HuH-7 (cell line): ENCODE measurements at places on chromosomes 2 and 18.

DNA sequence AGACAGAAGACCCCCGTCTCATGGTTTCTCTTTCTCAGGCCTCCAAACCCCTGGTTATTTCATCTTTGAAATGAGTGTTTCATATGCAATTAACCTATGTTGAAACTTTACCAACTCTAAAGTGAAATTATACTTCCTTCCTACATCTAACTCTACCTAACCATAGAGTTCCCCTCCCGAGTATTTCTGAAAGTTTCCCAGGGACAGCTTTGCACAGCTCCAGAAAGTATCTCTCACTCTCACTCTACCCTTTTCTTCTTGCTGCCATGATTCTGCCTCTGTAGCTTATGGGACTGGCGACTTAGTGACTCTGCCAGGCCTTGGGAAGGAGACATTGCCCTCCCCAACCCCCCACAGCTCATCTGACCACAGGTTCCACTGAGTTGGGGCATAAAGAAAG is 107.9 kb downstream of the B3GNT2 start:
- DNase-seq: no peak

DNA sequence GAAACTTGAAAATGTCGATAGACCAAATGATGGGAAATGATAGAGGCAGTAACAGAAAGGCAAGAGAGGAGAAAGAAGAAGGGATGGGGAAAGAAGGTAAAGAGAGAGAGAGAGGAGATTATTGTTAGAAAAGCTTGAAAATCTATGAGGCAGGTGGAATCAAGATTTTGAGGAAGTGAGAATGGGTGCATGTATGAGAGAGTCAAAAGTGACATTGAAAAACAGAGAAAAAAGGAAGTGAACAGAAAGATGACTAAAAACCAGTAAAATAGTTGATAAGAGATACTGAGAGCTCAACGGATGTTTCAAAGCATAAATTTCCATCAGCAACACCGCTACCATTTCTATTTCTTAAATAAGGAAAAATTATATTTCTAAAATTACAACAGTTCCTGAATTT is 327.4 kb upstream of the CWC22 start:
- no peak for DNase-seq

- DNase-seq: peak; percentile 16
Observed at GRCh38 chr2:240024766-240025165, 376 bp downstream of the NDUFA10 start.

- DNase-seq: no peak
Observed at GRCh38 chr18:48898521-48898920, 52.2 kb downstream of the SMAD7 start.

- no peak for DNase-seq
Observed at GRCh38 chr18:1983746-1984515, 587.4 kb downstream of the METTL4 start.

DNA sequence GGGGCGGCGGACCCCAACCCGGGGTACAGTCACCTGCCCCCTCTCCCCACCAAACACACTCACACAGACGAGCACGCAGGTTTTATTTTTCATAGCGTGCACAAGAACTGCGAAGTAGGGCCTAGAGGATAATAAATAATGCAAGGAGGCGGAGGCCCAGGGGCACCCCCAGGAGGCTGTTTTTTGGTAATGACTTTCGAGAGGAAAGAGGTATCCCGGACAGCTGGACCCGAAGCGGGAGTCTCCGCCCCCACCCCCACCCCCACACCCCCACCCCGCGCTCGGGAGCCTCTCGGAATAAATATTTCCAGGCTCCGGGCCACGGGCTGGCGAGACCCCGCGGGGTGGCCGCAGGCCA is 3.4 kb downstream of the CYP26B1 start:
- no peak for DNase-seq

DNA sequence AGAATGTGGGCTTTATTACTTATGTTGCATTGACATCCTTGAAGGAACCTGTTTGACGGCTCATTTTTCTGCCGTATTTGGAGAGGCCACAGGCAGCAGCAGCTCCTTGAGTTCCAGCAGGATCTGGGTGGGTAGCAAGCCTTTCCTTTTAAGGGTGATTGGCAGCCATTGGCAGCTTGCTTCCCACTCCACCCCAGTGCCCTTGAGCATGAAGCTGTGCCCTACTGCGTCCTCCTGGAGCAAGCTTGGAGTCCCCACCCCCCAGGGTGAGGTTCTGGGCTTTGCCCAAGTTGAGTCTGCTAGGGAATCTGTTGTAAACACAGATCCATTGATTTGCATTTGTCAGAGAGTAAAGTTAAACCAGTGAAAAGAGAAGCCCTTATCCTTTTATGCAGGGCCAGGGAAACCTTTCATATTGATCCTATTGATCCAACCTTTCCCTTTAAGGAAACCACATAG is 9.2 kb downstream of the ONECUT2 start:
- DNase-seq: no peak

DNA sequence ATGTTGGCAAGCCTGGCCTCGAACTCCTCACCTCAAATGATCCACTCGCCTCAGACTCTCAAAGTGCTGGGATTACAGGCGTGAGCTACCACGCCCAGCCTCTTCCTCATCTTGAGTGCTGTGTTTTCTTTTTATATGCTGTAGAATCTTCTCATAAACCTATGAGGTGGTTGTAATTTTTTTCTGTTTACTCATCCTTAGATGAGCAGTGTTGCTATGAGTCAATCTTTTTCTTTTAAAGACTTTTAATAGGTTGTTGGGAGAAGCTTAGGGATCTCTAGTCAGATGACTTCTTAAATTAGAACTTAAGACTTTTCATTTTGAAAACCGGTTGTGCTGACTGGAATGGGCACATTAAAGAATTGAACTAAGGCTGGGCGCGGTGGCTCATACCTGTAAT is 8.7 kb upstream of the AAK1 start:
- no peak for DNase-seq

GRCh38 chr2:43331422-43331821 is 105.0 kb upstream of the ZFP36L2 start:
- no peak for DNase-seq

- DNase-seq: no peak
Observed at GRCh38 chr2:184004289-184004947, 593.9 kb upstream of the ZNF804A start.

GRCh38 chr2:10424051-10424450 is 24.1 kb downstream of the ODC1 start:
- no peak for DNase-seq

GRCh38 chr2:121375621-121376159 is 90.7 kb upstream of the TFCP2L1 start:
- no peak for DNase-seq

DNA sequence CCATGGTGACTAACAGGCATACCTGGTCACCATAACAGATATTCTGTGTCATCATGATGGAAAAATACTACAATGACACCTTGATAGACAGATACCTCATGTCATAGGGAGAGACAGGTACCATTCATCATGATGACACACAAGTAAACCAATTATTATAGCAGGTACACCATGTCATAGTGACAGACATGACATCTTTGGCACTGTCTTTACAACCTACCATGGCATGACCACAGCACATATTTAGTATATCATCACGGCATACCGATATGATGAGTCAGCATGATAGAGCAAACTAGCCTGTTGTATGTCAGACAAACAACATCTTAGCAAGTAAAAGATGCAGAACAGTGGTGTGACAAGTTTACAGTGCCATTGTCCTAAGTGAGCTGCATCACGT is 101.3 kb upstream of the KLHL29 start:
- no peak for DNase-seq

- DNase-seq: no peak
Observed at GRCh38 chr2:1599301-1600085, 144.8 kb downstream of the PXDN start.

GRCh38 chr2:213475433-213475832 is 191.2 kb downstream of the SPAG16 start:
- DNase-seq: no peak

- no peak for DNase-seq
Observed at GRCh38 chr2:219519526-219519916, 5.2 kb downstream of the ASIC4 start.

- no peak for DNase-seq
Observed at GRCh38 chr2:104840893-104841585, 12.9 kb upstream of the POU3F3 start.

GRCh38 chr2:101111917-101112771 is 39.0 kb downstream of the TBC1D8 start:
- no peak for DNase-seq

- no peak for DNase-seq
Observed at GRCh38 chr18:3330622-3331021, 68.7 kb downstream of the MYL12B start.

GRCh38 chr2:116819355-116819754 is 995.1 kb upstream of the DDX18 start:
- no peak for DNase-seq

GRCh38 chr2:181586569-181587081 is 70.3 kb downstream of the CERKL start:
- no peak for DNase-seq

GRCh38 chr2:102367331-102367971 is 11.9 kb downstream of the IL18R1 start:
- no peak for DNase-seq

DNA sequence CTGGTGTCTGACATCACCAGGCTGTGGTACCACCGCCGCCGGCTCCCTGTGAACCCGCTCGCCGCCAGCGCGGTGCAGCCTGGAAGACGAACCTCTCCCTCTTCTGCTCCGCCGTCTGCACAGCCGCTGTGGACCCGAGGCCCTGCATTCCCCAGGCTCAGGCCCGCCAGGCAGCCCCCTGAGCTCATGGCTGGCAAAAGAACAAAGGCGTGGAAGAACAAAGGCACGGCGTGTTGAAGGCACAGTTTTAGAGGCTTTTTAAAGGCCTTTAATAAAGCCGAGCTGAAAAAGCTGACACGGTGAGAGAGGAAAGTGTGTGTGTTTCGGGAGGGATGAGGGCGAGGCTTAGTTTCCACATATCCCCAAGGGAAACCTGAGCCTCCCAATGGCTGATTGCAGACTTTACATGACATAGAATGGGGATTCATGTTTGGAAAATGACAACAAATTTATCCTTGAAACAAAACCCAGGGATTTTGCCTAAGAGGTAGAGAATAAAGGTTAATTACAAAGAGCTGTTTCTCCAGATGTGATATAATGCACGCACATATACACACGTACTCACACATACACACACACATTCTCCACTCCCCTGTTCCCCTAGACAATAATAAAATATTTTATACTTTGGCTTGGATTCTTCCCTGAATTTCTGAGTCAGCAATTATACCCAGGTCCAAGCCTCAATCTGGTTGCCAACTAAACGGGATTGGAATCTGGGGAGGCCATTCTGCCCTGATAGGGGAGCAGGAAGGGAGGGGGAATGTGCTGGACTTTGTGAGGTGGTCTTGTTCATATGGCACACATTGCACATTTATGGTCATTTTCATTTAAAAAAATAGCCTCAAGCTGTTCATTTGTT is 39.7 kb downstream of the RFX8 start:
- no peak for DNase-seq

DNA sequence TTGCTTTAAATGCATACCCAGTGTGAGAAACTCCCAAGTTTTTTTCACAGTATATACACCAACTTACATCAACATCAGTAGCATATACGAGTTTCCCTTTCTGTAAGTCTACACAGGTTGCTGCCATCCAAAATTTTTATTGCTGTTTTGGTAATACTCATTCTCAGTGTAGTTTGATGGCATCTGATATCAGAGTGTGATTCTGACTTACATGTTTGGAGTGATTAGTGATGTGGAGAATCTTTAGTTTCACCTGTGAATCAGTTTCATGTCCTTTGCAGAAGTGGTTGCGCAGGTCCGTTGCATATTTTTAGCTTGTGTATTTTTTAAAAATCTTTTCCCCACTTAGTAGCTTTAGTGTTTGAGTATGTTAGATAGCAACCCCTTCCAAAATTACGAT is 50.1 kb downstream of the CCDC74A start:
- DNase-seq: no peak

DNA sequence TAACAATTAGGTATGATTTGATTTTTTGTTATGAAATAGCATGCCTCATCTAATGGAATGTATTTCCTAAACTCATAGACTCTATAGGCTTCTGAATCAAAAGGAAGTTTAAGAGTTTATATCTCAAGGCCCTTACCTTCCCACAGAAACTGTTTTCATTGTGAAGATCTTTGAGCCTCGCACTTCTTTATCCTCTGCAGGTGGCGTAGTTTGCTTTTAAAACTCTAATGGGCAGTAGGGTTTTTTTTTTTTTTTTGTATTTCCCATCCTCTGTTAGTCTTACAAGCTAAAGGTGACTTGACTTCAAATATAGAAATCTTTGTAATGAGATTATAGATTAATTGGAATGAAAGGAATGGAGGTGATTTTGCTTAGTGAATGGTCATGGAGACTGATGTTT is 28.3 kb downstream of the DYNC2LI1 start:
- no peak for DNase-seq

DNA sequence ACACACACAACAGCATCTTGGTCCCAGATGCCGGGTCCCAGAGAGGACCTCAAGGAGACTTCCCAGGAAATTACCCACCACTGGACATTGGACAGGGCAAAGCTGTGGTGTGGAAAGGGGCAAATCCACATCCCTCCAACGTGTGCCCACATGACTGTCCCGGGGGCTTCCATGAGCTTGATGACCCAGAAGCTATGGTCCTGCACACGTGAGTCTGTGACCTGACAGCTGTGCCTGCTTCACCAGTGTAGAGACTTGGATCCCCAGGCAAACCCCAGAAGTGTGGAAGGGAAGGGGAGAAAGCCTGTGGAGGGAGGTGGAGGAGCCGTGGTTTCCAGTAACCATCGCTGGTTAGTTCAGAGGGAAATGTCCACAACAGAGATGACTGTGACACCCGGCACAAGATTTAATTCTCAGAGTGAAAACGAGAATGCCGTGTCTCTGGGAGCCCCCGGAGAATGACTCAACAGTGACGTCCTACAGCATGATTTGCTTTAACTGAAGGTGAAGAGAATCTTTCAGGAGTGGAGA is 19.1 kb upstream of the GPR55 start:
- DNase-seq: no peak

DNA sequence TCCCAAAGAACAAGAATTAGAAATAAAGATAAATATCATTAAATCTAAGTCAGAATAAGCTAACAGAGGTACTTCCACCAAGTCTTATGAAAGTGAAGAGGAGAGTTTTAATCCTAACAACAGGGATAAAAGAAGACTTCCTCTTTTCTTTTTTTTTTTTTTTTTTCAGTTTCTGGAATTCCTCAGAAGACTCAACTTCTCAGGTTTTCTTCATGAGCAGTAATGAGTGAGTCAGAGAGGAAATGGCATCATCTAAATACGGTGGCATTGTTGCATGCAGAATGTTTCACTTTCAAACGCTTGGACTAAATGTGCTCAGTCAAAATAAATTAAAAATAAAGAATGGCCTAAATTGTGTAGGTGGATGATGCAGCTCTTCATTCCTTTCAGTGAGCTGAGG is 45.6 kb upstream of the ARHGAP15 start:
- no peak for DNase-seq

DNA sequence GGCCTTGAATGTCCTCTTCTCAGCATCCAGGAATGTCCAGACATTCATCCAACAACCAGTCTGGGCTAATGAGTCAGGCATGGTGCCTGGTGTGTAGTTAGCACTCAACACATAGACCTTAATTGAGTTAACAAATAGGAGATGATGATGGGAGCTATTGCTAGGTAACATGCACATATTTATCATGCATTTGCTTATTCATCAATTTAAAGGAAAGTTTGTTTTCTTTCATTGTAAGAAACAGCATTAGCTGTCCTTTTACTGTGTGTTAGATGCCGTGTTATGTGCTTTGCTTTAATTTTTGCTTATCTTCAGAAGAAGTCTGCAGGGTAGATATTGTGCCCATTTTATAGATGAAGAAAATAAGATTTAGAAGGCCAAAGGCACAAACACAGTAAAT is 43.2 kb downstream of the TSN start:
- no peak for DNase-seq
